ENCODE measurements at places on chromosomes 1 and 21. TPM values are rescaled to one million over a fixed set of nuclear protein-coding genes. Genes with fewer than 3 reads are reported as not detected.

DNA sequence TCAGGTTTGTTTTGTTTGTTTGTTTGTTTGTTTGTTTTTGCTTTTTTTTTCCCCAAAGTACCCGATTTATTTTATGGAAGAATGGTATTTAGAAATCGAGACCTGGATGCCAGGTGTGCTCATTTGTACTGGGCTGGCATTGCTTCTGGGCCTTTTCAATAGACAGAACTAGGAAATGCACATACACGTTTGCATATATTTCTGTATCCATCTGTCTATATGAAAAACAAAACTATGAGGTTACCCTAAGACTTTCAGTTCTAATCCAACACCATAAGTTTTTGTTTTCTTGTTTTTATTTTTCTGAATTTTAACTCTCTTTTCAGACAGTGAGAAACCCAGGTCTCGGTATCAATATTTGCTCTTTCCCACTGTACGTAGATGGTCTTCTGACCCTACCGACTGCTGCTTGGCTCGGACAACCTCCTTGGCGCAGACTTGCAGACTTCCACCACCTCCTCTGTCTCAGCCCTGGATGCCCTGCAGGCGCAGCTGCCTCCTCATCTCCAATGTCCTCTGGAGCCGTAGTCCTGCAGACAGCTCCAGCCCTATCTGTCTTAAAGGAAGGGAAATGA lies 171.7 kb downstream of the NEK7 start:
- no peak for DNase-seq

GRCh38 chr1:207849646-207850045 lies 61.3 kb downstream of the CD34 start:
- DNase-seq: no peak

- no peak for DNase-seq
Measured at GRCh38 chr1:172421974-172422604, 1.6 kb downstream of the C1orf105 start.

DNA sequence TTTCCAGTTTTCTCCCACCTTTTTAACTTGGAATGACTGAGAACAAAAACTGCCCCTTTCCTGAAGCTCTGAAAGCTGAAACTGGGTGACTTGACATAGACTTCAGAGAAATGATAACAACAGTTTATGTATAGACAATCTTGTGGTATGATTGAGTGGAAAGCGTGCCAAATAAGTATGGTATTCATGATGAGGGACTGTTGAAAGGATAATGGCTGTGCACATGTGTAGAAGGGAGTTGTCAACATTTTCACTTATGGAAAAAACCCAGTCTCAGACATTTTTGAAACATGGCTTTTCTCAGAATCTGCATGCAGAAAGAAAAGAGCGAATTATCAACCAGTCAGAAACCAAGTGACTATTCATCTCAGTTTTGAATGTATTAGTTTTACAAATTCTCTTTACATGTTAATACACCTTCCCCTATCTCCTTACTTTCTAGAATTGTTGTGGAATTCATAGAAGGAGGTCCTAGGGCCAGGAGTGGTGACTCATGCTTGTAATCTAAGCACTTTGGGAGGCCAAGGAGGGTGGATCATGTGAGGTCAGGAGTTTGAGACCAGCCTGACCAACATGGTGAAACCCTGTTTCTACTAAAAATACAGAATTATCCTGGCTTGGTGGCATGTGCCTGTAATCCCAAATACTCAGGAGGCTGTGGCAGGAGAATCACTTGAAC lies 261.2 kb downstream of the S1PR1 start:
- no peak for DNase-seq

- DNase-seq: no peak
Measured at GRCh38 chr1:239893127-239893731, 198.5 kb upstream of the FMN2 start.

GRCh38 chr1:51487628-51488027 lies 31.4 kb downstream of the EPS15 start:
- no peak for DNase-seq

DNA sequence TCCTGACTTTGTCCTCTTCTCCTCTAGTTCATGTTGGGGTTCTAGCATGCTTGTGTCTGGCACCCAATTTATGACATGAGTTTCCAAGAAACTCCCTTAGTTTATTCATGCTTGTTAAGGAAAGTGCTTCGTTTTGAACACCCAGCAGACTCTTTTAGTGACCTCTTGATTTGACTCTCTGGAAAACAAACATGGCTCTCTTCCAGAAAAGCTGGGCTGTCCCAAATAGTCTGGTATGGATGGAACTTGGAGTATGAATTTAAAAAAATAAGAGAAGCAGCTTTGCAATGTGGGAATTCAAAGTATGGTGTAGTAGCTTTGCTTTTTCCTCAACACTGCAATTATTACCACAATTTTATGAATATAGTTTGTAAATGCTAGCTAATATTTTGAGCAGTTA lies 143.4 kb upstream of the C8B start:
- no peak for DNase-seq

- DNase-seq: no peak
Measured at GRCh38 chr1:117128323-117129079, 7.0 kb upstream of the TRIM45 start.

DNA sequence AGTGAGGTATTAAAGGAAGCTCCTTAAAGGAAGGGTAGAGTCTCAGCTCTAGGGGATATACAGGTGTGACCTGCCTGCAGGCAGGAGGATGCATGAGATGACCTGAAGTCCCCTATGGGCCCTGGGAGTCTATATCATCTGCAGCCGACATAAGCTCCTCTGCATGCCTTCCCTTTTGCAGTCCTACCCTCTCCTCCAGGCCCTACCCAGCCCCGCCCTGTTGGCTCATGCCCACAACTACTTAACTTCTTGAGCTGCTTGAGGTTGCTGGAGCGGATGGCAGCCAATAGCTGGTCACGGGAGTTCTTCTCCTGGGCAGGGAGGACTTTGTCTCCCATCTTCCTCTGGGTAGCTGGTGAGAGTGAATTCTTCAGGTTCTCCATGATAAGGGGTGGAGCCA lies 10.3 kb downstream of the SHISA4 start:
- DNase-seq: peak; percentile 87

GRCh38 chr1:201374364-201374763 lies 3.1 kb downstream of the TNNT2 start:
- no peak for DNase-seq

DNA sequence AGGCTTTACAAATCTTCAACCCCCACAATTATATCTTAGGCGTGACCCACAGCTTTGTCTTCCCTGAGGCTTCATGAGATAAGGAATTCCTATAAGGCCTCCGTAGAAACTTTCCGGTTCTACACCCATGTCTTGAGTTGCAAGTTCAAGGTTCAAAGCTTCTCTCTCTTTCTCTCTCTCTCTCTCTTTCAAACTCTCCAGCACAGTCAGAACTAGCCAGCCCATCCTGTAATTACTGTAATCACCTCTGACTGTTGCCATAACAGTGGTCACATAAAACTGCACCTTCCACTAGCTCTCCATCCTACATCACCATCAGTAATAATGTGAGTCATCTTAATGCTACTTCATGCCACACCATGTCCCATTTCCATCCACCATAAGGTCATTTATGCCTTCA lies 90.0 kb upstream of the NFASC start:
- DNase-seq: no peak

DNA sequence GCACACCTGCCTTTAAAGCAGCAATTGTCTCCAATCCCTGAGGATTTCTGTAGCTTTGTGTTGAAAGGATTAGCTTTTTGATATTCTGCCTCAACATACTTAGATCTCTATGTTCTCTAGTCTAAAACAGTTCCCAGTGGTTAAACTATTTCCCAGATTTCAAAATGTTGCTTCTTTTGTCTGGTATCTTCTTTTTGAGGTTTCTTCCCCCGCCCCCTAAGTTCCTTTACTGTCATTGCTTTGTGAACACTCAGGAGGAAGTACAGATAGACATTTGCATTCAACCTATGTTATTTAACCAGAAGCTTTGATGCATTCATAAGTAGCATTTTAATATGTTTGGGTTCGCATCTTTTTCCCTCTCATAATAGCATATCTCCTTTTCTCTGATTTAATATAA lies 33.5 kb downstream of the CYYR1 start:
- DNase-seq: no peak

DNA sequence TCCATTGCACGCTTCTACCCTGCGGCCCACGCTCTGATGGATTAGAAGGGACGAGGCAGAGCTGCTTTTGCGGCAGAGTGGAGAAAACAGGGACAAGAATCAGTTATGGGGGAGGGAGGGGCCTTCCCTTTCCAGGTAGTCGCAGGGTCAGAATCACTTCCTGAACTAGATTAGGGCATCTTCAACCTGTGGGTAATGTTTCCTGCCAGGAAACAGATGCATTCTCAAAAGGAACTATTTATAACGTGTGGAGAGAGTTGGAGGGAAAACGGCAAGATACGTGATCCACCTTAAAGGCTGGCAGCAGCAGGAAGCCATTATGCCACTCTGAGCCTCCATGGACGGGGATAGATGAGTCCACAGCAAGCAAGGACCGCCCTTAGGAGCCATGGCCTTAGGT lies 59.9 kb upstream of the CNTN2 start:
- DNase-seq: no peak

DNA sequence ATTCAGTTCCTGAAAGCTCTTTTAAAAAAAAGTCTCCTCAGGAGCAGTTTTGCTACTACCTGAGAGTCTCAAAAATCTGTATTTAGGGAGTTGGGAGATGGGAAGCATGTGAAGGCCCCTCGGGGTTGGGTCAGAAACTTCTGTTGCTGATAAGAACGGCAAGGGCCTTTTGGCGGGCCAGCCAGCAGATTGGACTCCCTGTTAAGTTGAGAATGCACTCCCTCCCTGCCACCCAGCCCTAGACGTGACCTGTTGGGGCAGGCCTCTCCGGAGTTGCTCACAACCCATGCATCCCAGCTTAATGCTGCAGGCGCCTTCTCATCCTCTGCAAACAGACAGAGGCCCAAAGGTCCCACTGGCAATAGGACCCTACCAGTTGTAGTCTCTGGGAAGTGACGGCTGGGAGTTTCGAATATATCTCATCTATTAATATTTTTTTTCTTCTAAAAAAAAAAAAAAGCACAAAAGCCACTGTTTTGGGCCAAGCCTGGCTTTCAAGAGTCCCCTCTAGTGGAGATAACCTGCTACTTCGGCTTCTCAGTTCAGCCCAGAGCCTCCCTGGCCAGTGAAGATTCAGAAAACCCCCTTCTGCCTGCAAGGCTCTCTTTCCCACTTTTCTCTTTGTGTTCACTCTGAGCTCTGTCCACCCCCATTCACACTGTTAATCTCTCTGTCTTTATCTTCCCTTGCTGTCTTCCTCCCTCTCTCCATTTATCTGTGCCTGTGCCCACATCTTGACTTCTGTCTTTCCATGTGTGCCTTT lies 5.3 kb downstream of the PLXNA2 start:
- no peak for DNase-seq

GRCh38 chr1:197600751-197601150 lies 174.5 kb downstream of the DENND1B start:
- no peak for DNase-seq

- no peak for DNase-seq
Measured at GRCh38 chr1:119687434-119688079, 24.2 kb upstream of the PHGDH start.

DNA sequence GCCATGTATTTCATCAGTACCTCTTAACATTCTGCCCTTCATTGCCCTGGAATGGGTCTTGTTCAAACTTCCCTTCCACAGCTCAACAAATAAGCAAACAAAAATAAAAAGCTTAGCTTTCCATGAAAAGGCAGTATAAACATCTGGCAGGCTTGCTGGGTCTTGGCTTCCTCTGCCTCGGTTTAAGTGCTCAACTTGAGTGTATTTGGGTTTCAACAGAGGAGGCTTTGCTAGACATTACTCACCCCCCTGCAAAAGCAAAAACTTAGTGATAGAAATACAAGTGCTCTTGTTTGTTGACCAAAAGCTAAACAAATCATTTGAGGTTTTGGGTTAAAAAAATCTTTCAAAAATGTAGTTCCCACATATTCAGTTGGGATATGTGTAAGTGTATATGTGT lies 518.5 kb downstream of the PLPP3 start:
- no peak for DNase-seq

DNA sequence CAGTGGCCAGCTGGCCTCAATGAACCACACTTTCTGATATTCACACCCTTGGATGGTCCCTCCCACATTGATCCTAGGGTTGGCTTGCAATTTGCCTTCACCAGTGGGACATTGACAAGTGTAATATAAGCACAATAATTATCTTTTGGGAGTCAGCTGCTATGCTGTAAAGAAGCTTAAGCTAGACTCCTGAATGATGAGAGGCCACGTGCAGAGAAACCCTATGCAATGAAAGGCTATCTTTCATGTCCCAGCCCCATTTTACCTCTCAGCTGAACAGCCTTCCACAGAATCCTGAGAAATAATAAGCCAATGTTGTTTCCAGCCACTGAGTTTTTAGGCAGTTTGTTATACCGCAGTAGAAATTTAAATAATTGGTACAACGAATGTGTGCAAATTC lies 11.1 kb upstream of the C8A start:
- DNase-seq: no peak

GRCh38 chr1:87428883-87429282 lies 100.2 kb downstream of the LMO4 start:
- no peak for DNase-seq

GRCh38 chr1:73576083-73576482 lies 621.9 kb downstream of the LRRIQ3 start:
- no peak for DNase-seq

DNA sequence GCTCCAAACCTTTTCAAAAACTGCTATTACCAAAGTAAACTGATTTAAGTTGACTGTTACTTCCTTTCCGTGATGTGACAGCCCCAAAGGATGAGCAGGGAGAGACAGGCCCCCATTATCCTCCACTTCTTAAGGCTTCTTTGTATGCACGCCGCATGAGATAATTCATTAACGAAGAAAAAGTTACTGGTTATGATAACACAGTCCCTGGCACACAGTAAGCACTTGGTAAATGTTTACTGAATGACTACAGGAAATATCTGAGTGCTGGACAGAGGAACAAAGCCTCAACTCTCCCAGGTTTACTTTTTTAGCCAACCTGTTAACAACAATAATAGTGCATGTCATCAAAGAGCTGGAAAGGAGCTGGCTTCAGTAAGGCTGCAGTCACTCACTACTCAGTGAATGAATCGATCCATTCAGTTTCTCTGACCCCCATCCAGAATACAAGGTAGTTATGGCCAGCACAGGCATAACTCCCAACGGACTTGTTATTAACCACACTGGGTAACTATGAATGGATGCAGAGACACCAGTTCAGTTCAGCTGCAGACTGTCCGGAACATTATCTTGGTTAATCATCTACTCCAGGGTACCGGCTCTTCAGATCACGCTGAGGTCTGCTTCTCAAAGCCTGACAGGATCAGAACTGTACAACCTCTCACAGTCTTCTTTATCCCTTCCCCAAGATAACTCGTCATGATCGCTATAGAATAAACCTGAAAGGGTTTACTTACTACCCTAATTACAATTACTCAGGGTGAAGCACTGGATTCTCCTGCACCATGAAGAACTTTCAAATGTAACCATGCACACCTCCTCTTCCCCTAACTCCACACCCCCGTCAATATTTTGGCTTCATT lies 58.3 kb downstream of the TGFBR3 start:
- DNase-seq: no peak

GRCh38 chr1:98919211-98919610 lies 85.5 kb downstream of the PLPPR5 start:
- no peak for DNase-seq

The MXRA8 gene
- total RNA-seq: 234 TPM

The SIK1 gene
- 18.5 TPM for total RNA-seq

The SPATA1 gene
- 0.83 TPM for total RNA-seq

The FMOD gene
- 46.0 TPM for total RNA-seq

The KCNA3 gene
- 0.71 TPM for total RNA-seq

The CASQ1 gene
- 0.66 TPM for total RNA-seq

The ILDR2 gene
- 8.6 TPM for total RNA-seq

The FCGR3A gene
- total RNA-seq: 14.4 TPM

The ZMYND12 gene
- total RNA-seq: 0.54 TPM

The TRIM58 gene
- 1.4 TPM for total RNA-seq
